ENCODE measurements at places on chromosomes 12 and 14.

DNA sequence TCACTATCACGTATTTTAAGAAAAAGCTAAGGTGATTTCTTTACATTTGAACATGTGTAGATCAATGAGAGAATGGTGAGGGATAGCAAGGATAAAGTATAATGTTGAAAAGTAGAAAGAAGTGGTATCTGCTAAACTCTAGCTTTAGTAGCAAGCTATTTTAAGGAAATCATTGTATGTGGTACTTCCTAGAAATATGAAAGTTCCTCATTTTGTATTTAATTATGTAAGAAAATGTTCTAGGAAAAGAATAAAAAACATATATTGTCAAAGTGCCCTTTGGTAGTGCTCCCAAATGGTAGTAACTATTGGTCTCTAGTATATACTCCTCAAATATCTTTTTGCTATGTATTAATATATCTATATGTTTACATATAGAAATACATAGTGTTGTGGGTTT lies 35.7 kb downstream of the RAB21 start:
- DNase-seq: no peak

DNA sequence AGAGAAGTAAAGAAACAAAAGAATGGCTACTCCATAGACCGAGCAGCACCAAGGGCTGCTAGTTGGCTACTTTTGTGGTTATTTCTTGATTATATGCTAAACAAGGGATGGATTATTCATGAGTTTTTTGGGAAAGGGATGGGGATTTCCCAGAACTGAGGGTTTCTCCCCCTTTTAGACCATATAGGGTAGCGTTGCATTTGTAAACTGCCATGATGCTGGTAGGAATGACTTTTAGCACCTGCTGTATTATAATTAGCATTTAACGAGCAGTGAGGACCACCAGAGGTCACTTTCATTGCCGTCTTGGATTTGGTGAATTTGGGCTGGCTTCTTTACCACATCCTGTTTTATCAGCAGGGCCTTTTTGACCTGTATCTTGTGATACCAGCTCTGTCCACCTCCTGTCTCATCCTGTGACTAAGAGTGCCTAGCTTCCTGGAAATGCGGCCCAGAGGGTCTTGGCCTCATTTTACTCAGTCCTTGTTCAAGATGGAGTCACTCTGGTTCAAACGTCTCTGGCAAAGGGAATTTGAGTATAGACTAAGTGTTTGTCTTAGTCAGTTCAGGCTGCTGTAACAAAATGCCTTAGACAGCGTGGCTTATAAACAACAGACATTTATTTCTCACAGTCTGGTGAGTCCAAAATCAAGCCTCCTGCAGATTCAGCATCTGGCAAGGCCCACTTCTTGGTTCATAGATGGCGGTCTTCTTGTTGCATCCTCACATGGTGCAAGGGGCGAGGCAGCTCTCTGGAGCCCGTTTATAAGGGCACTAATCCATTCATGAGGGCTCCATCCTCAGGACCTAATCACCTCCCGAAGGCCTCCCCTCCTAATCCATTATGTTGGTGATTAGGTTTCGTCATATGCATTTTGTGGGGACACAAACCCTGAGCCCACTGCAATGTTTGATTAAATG lies 348.3 kb upstream of the SFSWAP start:
- DNase-seq: no peak

GRCh38 chr14:94738751-94739150 lies 31.2 kb downstream of the GSC start:
- peak; percentile 43 for DNase-seq

DNA sequence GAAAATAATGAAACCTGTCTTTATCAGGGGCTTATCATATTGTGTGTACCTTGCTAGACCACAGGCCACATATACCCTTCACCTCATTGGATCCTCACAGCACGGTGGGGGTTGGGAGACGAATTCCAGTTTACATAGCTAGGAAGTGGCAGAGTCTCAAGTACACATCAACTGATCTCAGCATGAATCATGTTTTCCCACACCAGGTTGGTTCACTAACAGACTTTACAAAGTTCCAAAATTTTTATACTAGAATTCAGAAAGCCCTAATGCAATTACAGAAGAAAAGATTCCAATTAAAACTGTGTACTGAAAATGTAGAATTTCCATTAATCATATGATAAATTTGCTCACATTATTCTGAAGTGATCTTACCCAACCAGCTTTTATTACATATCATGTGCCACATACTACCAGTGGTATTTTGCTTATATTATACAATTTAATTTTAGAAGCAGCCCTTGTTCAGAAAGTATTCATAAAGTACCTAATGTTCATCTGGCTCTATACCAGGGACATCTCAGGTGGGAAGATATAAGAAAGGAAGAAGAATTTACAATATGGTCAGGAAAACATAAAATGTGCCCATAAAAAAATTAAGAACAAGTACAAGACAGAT lies 196.2 kb downstream of the ITPR2 start:
- DNase-seq: peak; percentile 49

GRCh38 chr12:107131832-107132616 lies 38.7 kb upstream of the CRY1 start:
- DNase-seq: peak; percentile 61

DNA sequence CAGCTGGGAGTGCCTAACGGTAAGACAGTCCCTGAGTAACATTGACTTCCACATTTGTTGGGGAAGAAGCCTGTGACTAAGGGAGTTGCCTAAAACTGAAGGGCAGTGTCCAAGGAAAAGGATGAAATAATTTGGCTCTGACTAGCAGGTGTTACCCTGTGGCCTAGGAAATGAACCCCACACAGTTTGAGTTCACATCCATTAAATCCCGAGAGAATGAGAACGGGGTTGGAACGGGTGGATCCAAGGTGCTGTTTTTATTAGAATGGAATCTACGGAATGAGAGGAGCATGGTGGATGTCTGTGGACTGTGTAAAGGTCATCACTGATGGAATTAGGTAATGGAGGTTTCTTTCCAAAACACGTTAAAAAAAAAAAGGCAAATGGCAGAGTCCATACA lies 324.0 kb downstream of the MED13L start:
- DNase-seq: peak; percentile 17

DNA sequence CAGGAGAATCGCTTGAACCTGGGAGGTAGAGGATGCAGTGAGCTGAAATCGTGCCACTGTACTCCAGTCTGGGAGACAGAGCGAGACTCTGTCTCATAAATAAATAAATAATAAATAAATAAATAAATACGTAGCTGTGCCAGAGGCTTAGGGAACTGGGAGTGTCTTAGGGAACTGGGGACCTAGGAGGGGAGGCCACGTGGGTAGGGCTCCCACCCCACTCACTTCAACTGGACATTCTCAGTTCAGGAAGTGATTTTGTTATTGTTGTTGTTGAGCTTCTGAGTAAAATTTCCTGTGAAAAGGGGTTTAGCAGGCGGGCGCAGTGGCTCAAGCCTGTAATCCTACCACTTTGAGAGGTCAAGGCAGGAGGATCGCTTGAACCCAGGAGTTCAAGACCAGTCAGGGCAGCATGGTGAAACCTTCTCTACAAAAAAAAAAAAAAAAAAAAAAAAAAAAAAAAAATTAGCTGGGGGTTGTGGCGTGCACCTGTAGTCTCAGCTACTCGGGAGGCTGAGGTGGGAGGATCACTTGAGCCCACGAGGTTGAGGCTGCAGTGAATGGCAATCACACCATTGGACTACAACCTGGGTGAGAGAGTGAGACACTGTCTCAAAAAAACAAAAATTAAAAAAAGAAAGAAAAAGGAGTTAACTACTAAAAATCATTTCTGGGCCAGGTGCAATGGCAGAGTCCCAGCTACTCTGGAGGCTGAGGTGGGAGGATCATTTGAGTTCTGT lies 19.0 kb upstream of the ANKRD9 start:
- DNase-seq: no peak

All from AG10803 (cell line).